ENCODE measurements at places on chromosomes 5 and 9.

- no peak for DNase-seq
Measured at GRCh38 chr9:9257999-9258498, 1354.8 kb downstream of the PTPRD start.

GRCh38 chr9:105064248-105065097, 136.5 kb upstream of the ABCA1 start:
- DNase-seq = peak; percentile 96

GRCh38 chr5:3600106-3601060, 4.8 kb downstream of the IRX1 start:
- DNase-seq = no peak

GRCh38 chr5:135623186-135623715, 44.5 kb upstream of the CXCL14 start:
- no peak for DNase-seq

DNA sequence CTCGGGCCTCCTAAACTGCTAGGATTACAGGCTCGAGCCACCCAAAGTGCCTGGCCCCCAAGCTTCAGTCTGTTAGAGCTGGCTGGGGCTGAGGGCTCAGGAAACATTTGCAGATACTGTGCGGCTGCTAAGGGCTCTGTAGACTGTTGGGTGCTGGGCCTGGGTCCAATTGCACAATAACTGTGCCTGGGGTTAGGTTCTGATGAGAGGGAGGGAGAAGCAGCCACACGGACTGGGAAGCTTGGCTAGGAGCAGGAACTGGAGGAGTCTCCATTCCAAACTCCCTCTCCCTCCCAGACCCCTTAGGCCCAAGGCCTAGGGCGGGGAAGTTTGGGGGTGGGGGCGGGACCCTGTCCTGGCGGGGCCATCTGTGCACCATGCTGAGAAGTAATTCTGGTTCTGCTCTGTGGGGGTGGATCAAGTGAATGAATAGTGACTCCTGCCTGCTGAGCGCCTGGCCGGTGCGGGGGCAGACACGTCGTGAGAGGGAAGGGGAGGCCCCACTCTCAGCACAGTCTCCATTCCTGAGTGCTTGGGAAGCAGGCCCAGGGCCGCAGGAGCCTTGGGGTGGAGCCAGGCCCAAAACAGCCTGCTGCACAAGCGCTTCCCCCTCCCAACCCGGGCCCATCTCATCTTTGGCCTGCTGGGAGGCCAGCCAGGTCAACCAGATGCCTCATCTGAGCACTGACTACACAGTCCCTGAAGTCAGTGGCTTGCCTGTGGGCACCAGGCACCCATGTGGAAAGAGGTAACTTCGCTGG, 1.5 kb downstream of the ASS1 start:
- DNase-seq = peak; percentile 36

GRCh38 chr5:131252824-131253171, 11.1 kb upstream of the CDC42SE2 start:
- DNase-seq = peak; percentile 33

- DNase-seq = no peak
Measured at GRCh38 chr5:155466851-155467250, 453.3 kb downstream of the KIF4B start.

- DNase-seq = no peak
Measured at GRCh38 chr9:18314316-18314715, 159.6 kb upstream of the ADAMTSL1 start.

- DNase-seq = no peak
Measured at GRCh38 chr5:19534751-19535150, 453.2 kb downstream of the CDH18 start.

- no peak for DNase-seq
Measured at GRCh38 chr5:169886677-169887076, 93.6 kb downstream of the INSYN2B start.

GRCh38 chr9:100662122-100662521, 84.2 kb downstream of the CAVIN4 start:
- no peak for DNase-seq

DNA sequence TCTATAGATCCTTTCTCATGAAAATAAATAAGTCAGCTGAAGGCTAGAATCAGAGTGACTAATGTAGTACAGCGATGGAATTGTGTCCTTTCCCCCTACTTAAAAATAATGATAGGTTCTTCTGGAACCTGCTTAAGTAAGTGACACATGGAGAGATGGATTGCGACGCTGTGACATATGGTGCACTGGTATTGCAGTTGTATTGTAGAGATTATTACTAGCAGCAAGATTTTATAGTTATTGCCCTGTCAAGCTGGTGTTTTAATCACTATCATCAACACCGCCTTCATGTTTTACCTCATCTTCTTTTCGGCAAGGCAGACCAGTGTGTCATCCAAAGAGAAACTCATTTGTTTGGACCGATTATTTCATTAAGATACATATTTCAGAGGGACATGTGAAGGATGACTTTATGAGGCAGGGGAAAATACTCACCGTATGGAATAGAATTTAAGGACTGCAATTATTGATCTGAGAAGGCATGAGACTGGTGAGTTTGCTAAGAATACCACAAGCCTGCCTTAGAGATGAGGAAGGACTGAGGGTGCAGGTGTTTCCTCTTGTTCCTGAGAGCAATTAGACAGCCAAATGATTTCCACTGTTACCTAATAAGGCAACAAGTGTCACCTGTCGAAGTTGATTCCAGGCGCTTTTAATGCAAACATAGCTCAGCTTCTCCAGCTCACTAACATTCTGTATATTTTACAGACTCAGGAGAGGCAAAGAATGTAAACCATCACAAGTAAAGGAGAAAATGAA, 1855.5 kb downstream of the MAT2B start:
- DNase-seq = no peak

GRCh38 chr5:58043032-58043945, 416.6 kb downstream of the PLK2 start:
- DNase-seq = no peak

DNA sequence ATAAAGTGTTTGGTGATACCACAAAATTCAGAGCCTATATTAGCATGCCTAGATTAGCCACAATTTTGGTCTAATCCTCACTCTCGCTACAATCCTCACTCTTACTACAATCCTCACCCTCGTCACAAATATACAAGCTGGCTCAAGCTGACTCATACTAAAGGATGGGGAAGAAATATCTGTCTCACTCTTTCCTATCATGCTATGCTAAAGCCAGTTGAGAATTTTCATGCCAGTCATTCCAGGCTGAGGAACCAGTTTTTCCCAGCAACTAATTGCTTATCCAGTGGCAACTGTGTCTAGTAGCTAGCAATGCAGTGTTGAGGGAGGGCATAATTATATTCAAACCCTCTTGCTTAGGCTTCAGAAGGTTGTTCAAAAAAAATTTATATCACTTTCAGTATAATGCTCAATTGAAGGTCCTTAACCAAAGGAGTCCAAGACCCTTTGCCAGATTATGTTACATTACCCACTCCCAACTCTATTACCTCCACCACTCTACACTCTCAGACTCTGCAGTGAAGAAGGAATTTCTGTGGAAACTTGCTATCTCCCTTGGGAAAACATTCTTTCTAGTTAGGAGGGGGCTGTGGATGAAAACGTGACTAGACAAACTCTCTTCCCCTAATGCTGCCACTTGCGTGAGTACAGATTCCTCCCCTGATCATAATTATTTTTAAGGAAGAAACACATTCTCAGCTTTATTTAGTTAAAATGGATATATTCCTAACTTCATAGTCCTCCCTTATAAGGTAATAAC, 810.3 kb upstream of the ACO1 start:
- DNase-seq = no peak

- no peak for DNase-seq
Measured at GRCh38 chr9:135883410-135884089, 23.8 kb downstream of the CAMSAP1 start.

GRCh38 chr5:18142831-18143230, 508.6 kb downstream of the TAF11L14 start:
- no peak for DNase-seq

- no peak for DNase-seq
Measured at GRCh38 chr5:135242021-135242865, 156.8 kb downstream of the MACROH2A1 start.

DNA sequence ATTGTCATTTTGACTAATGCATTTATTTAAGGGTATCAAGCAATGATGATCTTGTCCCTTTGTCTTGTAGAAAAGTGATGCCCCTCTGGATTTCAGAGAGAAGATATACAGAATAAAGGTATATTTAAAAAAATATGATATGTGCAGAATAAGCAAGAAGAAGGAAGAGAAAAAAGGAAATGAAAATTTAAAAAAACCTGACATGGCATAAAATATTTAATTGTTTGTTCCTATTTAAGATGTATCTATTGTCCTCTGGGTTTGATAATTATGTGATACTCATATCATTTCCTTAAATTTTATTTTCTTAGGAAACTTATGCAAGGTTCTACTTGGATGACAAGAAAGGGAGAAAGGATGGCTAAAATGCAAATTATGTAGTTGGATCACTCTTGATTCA, 983.7 kb upstream of the CDH6 start:
- no peak for DNase-seq

- DNase-seq = peak; percentile 73
Measured at GRCh38 chr9:87395804-87396479, 101.7 kb upstream of the DAPK1 start.

DNA sequence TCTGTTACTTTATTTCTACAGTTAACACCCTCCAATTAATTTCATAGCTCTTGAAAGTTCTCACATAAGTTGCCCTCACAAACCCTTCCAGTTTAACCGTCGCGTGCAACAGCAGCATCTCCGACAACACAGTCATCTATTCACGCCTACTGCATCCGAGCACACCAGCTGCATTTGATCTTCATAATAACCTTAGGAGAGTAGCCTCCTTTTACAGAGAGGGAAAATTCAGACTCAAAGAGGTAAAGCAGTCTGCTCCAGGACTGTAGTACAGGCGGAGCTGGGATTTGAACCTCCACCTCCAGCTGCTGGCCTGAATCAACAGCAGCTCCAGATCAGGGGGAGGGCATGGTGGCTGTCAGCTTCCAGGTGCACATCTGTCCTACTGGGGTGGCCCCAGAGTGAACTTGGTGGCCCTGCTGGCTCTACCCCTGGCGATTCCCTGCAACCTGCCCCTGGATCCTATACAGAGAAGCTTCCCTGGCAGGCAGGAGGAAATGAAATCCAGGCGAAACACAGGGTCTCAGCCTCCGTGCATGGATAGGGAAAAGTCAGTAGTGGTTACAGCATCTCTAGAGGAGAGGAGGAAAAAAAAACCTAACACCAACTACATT, 71.6 kb upstream of the UNC5A start:
- DNase-seq = no peak

DNA sequence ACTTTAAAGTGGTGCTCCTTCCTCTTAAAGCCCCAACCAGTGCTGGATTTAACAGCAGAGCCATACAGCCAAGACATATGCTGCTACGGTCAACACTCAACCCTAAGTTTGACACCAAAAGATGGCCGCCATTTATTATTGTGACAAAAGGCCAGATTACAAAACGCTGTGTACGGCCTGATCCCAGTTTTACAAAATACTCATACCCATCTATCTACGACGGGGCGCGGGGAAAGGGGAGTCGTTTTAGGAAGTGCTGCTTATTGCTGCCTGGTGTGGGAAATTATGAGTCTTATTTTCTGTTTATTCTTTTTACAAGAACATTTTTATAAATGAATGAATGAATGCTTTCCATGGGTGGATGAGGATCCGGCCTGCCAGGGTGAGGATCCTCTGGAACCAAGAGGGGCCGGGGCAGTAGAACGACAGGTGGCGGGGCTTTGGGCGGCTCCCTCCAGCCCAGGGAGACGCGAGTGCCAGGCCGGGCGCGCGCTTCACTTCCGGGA, 457 bp upstream of the IDNK start:
- peak; percentile 71 for DNase-seq

DNA sequence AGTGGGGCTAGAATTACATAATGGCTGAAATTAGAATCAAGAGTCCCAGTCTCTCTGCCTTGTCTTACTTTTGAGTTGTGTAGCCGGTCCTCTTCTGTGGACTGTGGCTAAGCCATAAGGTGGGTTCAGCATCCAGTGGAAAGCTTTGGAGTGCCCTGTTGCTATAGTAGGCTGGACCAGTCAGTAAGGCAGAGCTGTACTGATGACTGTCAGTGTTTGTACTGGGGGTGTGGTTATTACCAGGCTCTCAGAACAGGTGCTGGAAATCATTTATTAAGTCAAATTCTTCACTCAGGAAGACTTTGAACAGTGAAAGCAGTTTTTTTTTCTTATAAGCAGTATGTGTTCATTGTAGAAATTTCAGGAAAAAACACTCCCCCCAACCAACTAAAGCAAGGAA, 129.4 kb downstream of the ZSWIM6 start:
- no peak for DNase-seq

GRCh38 chr9:134033516-134034214, 8.4 kb downstream of the BRD3OS start:
- no peak for DNase-seq

- DNase-seq = peak; percentile 70
Measured at GRCh38 chr9:96420468-96421219, 2.5 kb upstream of the ZNF367 start.

- no peak for DNase-seq
Measured at GRCh38 chr5:138600446-138600845, 25.2 kb upstream of the HSPA9 start.

DNA sequence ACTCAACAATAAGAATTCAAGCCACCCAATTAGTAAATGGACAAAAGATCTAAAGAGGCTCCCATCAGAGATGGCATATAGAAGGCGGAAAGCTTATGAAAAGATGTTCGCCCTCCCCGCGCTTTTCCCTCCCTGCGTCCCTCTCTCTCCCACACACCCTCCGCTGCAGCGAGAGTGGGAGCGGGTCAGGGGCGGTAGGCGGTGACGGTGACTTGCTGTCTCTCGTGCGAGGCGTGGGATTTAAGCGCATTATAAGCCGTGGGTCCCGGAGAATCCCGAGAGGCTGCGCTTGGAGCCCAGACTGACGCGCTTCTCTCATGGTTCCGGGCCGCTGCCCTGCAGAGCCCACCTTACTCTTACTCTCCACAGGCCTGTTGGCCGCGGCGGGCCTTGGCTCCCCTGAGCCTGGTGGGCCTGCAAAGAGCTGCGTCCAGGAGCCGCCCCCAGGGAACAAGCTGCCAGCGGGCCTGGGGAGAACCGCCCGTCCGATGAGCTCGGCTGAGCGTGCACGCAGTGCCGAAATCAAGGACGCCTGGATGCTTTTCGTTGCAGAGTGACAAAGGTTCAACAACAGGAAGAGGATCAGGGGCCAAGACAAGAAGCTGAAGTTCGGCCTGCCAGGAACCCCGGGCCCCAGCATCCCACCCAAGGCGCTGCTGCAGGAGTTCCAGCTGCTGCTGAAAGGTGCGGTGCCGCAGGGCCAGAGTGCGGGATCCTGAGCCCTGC, 42.6 kb upstream of the BICD2 start:
- no peak for DNase-seq

GRCh38 chr5:34897646-34898045, 17.7 kb downstream of the RAD1 start:
- no peak for DNase-seq

GRCh38 chr5:1468629-1469527, 23.6 kb upstream of the SLC6A3 start:
- no peak for DNase-seq

GRCh38 chr5:170339780-170340167, 42.2 kb upstream of the LCP2 start:
- no peak for DNase-seq

DNA sequence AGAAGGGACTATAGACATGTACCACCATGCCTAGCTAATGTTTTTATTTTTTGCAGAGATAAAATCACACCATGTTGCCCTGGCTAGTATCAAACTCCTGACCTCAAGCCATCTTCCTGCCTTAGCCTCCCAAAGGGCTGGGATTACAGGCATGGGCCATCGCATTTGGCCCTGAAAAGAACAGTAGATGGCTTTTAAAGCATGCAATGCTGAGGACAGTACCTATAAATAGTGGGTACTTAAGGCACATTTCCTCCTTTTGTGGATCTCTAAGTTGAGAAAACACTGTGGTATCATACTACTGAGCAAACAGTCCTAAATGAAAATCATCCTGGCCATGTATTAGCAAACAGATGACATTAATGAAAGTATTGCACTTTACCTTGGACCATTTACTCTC, 119.4 kb downstream of the TTC39B start:
- DNase-seq = no peak

Measured in body of pancreas (tissue), 4 donors.